Diencephalon (tissue), 1 donor: ENCODE measurements at places on chromosomes 16 and 17. TPM values are rescaled to one million over a fixed set of nuclear protein-coding genes. Genes with fewer than 3 reads are reported as not detected.

Gene CLDN9
- not detected for total RNA-seq

Gene FNDC8
- total RNA-seq: not detected

Gene KRTAP9-4
- total RNA-seq: not detected

Gene PPP1R9B
- total RNA-seq: 59.7 TPM

Gene SUMO2
- 146 TPM for total RNA-seq

Gene COG1
- 21.9 TPM for total RNA-seq

Gene MYADML2
- total RNA-seq: 1.8 TPM
